ENCODE measurements at places on chromosomes 3 and 15.

GRCh38 chr15:39016706-39017105 is 452.1 kb upstream of the RASGRP1 start:
- no peak for DNase-seq

GRCh38 chr3:14534516-14535191 is 5.5 kb downstream of the GRIP2 start:
- no peak for DNase-seq

- DNase-seq = no peak
Observed at GRCh38 chr3:182212479-182213076, 500.9 kb downstream of the SOX2 start.

DNA sequence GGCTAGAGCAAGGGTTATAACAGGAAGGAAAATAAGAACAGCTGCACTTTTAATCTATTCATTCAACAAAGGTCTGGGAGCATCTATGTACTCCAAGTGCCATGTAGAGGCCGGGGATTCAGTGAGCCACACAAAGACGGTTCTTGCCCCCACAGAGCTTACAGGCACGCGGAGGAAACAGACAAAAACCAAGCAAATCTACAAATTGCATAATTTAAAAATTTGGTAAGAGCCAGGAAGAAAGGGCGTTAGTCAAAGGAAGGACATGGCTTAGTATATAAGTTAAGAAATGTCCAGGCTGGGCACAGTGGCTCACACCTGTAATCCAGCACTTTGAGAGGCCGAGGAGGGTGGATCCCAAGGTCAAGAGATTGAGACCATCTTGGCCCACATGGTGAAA is 10.4 kb upstream of the GREM1 start:
- DNase-seq = no peak

- no peak for DNase-seq
Observed at GRCh38 chr15:99953886-99954285, 220.6 kb upstream of the LYSMD4 start.

- DNase-seq = no peak
Observed at GRCh38 chr15:61080221-61081026, 148.7 kb downstream of the RORA start.

DNA sequence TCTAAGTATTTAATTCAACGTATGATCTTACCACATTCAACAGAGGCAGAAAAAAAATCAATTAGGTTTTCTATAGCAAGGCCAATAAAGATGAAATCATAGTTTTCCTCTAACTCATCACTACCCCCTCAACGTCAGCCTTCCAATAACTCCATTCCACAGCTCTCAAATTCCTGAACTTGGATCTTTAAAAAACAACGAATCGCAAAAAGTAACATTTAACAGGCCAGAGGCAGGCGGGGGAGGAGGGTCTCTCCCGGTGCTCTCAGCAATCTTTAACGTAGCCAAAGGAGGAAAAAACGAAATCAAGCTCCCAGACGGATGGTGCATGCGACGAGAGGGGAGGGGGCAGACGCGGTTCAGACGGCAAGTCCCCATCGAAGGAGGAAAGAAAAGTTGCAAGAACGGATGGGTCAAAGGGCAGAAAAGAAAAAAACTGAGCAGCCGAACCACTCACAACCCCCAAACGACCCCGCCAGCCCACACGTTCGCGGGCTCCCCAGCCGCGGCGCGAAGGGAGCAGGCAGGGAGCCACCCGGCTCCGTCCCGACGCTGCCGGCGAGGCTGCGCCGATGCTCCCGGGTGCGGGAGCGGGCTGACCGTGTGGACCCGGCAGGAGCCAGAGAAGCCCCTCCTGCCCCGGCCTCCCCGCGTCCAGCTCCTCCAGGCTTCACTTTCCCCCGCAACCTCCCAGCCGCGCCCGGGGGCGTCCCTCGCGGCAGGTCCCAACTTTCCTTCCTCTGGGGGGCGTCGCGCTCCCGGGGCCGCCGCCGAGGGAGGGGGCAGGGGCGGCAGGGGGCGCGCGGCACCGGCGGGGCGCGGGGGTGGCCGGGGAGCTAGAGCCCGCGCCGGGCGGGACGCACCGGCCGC is 703 bp downstream of the PEAK1 start:
- peak; percentile 10 for DNase-seq

GRCh38 chr3:32841867-32842470 is 24.2 kb downstream of the TRIM71 start:
- DNase-seq = no peak

- DNase-seq = no peak
Observed at GRCh38 chr15:92047900-92048299, 194.4 kb downstream of the SLCO3A1 start.

DNA sequence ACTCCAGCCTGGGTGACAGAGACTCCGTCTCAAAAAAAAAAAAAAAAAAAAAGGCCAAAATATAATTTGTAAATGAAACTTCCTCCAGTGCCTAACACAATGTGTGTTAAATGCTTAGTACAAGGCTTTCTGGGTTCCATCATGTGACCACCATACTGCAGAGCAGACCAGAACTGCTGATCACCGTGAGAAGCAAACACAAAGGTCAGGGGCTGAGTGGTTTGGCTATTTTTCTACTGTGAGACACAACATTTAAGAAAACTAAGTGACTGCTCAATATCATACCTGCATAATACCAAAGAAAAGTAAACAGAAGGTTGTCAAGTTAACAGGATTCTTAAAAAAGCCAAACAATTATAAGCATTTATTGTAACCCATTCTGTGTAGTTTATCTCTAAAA is 13.2 kb downstream of the ABCC5 start:
- DNase-seq = no peak

GRCh38 chr3:159859424-159859823 is 129.2 kb upstream of the IL12A start:
- DNase-seq = no peak

DNA sequence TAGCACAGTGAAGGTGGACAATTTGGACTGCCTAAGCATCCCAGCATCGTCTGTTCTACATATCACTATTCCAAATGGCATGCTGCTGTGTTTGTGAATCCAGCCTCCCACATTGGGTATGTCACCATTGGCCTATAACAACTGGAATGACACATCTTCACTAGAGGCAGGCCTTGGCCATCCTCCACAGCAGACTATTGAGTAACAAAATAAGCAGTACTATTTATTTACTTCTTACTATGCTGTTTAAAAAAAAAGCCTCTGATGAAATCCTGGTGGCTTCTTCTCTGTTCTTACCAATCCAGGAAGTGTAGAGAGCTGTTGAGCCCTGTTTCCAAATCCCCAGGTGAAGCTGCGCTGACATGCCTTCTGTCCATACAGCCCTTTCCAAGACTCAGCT is 30.6 kb upstream of the CERS3 start:
- DNase-seq = no peak

GRCh38 chr15:74253211-74253921 is 17.2 kb downstream of the CCDC33 start:
- DNase-seq = no peak

DNA sequence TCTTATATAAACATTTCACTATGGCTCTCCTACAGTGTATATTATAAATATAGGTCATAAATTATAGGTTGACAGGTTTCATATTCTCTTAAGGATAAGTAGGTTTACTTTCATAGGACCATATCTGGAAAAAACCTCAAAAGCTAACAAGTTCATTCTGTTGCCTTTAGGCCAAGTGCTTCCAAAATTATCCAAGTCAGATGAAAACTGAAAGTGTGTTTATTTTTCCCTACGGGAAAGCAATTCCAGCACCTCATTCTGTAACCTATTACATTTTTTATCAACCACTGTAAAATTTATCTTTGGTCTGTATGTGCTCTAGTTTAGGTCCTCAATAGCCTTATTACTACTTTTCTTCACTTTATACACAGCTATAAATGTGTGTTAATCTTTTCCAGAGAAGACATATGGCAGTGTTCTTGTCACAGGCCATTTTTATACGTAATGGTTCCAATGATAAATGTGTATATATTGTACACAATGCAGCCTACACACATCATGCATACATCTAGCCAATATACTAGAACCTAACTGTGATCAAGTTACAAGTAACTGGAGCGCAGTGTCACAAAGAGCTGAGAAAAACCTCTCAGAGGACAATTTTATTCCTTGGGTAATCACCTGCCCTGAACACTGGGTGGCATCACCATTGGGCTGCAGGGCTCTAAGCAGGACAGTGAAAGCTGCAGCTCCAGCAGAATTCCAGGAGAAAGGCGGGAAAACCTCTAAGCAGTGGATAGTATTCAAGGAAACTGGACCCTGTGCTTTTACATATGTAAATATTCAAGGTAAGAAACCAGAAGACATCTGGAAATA is 251.3 kb downstream of the CTNNB1 start:
- DNase-seq = no peak

DNA sequence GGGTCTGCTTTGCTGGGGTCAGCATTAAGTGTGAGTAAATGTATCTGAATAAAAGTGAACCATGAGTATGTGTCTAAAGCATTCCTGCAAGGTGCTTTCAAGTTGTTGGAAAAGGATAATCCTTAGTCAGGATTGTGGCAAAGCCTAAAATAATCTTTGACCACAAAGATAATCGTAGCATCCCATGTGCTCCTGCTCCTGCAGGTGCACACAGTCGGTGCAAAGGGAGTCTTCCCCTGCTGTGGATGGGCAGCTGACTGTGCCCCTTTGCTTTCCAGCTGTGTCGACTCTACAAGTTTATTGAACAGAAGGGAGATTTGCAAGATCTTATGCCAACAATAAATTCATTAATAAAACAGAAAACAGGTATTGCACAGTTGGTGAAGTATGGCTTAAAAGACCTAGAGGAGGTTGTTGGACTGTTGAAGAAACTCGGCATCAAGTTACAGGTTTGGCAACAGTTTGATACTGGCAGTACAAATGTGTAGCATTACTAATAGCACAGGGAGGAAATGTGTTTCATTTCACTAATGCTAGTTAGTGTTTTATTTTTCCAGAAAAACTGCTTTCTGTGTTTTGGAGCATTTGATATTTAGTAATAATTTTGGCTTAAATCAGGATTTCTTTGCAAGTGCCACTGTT is 22.6 kb downstream of the SRP14 start:
- no peak for DNase-seq

DNA sequence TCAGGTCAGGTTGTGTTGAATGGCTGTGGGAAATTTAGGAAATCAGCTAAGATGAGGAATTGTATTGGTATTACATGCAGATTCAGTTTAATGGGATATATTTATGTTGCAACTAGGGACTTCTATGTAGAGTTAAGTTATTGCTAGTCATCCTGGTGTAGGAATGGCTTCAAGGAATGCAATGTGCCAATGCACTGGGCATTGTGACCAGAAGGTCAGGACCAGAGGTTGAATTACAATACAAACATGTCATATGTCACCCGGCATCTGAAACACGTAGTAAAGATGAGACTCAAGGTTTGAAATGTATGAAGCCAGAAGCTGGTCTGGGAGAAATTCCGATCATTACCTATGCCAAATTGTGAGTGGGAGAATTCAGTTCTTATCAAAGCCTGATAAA is 11.7 kb upstream of the GAP43 start:
- no peak for DNase-seq

GRCh38 chr3:16831846-16832245 is 52.9 kb upstream of the PLCL2 start:
- no peak for DNase-seq

GRCh38 chr15:78301326-78301725 is 1.9 kb upstream of the SKIC8 start:
- no peak for DNase-seq

- no peak for DNase-seq
Observed at GRCh38 chr3:42421818-42422796, 11.7 kb upstream of the LYZL4 start.

DNA sequence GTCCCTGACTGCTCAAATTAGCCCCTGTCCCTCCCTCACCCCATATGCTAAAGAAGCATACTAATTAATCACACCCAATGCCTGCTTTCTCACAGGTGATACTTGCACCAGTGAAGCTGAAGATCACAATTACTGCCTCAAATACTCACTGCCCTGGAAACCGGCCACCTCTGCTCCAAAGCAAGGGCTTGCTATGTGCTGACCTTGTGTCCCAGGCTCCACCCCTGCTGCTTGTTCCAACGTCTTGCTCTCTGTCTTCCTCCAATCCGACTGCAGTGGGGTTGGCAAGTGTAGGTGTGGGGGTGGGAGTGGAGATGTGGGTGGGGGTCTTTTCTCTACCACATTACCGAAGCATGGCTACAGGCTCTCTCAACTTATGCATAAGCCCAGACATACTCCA is 55.7 kb upstream of the PSMD6 start:
- no peak for DNase-seq

DNA sequence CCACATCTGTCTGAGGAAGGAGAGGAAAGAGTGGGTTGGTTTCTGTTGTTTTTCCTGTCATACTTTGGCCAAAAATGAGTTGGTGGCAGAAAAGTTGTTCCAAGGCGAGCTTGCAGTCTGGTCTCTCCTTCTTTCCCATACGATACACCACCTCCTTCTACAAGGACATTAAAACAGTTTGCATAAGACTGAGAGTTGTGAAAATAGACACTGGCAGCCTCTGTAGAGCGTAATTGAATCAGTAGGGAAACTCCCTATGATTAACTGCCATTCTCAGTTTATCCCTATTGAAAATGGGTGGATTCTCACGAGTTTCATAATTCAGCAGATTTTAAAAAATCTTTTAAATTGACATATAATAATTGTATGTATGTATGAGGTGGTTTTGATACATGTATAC is 3.7 kb upstream of the LSG1 start:
- DNase-seq = no peak
